Adipocyte (in vitro differentiated cells): ENCODE measurements at places on chromosomes 1 and 21.
A peak's percentile ranks its signal among the peaks of the same experiment; 100 is the strongest.

GRCh38 chr1:155012026-155012546 is 9.5 kb downstream of the ZBTB7B start:
- peak; percentile 48 for DNase-seq

- no peak for DNase-seq
These were observed 79.3 kb upstream of the COL24A1 start for GRCh38 chr1:86235852-86236251.

DNA sequence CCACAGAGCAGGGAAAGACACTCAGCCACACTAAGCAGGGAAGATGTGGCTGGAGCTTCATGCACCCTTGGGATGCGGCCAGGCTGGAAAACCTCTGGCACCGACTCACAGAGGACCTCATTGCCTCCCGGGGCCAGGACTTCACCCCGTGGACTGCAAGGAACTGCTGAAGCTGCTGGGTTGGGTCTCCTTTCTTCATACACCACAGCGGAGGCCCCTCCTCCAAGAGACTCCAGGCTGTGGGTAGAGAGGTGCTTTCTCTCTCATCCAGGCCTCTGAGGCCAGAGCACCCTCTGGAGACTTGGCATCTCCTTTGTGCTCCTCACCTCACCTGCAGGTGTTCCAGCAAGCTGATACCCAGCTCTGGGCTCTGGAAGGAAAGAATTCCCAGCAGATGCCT is 76.0 kb upstream of the EDN2 start:
- no peak for DNase-seq

GRCh38 chr21:14466715-14467114 is 79.4 kb downstream of the SAMSN1 start:
- DNase-seq, result no peak

DNA sequence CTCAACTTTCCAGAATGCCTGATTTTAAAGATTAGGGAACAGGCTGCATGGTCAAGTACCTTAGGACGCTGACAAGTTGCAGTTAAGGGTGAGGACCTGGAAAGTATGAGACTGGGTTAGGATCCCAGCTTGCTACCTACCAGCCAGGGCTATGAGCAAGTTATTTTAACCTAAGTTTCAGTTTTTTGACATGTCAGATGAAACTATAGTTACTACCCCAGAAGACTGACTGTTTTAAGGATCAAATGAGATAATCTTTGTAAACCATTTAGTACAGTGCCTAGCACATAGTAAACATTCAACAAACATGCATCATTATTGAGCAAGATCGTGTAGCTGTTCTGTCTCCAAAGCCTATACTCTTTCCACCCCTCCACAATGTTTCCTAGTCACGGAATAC is 14.4 kb downstream of the THEMIS2 start:
- DNase-seq, result no peak

DNA sequence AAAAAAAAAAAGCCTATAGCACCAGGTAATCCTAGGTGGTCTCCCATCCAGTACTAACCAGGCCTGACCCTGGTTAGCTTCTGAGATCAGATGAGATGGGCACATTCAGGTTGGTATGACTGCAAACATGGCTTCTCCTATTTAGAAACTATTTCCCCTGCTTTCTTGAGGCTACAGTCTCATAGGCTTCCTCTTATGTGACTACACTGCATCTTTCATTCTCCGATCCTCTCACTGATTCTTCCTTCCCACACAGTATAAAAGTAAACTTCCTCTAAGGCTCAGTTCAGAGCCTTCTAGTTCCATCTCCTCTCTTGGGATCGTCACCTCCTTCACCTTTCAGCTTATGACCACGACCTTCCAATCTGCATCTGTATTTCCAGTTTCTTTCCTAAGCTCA is 30.4 kb upstream of the RNF2 start:
- no peak for DNase-seq

DNA sequence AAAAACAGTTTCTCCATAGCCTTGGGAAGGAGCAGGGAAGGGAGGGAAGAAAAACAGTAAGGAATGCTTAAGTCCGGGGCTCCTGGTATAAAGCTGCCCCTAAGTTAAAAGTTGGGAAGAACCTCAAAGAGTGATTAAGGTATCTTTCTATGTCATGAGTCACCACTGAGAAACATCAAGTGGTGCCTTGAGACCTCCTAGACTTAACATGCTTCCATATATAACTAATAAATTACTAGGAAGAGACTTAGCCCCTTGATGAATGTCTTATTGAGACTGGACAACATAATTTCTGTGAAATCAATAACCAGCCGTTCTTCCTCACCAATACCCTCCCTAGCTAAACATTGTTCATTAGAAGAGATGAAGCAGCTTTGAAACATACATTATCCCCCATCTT is 121.8 kb upstream of the SLC44A3 start:
- DNase-seq, result peak; percentile 17

DNA sequence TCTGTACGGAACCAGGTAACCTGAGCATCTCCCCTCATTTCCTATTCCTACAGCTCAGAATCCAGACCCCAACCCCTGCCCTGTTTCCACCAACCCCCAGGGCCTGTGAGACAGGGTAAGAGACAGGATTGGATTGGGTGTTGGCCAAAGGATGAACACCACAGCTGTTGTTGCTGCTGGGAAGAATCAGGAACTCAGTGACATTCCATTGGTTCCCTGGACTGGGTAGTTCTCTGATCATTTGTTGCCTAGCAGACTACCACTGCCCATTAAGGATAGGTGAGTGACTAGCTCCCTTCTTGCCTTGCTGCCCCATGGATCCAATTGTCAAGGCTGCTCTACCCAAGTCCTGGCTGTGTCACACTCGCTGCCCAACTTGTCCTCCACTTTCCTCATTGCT is 10.0 kb downstream of the NCSTN start:
- peak; percentile 9 for DNase-seq

- no peak for DNase-seq
These were observed 904 bp upstream of the FHL3 start for GRCh38 chr1:38006008-38006828.
